Osteocyte (in vitro differentiated cells): ENCODE measurements at places on chromosomes 11 and 22.
A peak's percentile ranks its signal among the peaks of the same experiment; 100 is the strongest.

- no peak for DNase-seq
These were observed 1330.6 kb downstream of the BRD1 start for GRCh38 chr22:48496987-48497650.

DNA sequence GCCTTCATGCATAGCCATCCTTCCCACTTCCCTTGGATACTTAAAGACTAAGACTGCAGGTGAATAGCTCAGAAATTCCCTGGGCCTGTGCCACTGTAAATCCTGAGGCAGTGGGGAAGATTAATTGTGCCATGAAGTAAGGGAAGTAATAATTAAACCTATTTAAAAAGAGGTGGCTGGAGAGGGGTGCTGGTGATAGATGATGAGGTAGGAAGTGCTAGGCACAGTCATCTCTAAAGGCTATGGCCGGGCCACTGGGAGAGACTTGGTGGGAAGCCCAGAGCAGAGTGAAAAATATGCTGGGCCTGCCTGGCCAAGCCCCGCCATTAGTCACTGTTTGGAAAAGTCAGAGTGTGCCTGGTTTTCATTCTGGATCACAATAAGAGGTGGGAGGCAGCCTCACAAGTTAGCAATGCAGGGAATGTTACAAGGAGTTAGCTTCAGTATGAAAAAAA is 197.2 kb upstream of the PITPNB start:
- DNase-seq: no peak

DNA sequence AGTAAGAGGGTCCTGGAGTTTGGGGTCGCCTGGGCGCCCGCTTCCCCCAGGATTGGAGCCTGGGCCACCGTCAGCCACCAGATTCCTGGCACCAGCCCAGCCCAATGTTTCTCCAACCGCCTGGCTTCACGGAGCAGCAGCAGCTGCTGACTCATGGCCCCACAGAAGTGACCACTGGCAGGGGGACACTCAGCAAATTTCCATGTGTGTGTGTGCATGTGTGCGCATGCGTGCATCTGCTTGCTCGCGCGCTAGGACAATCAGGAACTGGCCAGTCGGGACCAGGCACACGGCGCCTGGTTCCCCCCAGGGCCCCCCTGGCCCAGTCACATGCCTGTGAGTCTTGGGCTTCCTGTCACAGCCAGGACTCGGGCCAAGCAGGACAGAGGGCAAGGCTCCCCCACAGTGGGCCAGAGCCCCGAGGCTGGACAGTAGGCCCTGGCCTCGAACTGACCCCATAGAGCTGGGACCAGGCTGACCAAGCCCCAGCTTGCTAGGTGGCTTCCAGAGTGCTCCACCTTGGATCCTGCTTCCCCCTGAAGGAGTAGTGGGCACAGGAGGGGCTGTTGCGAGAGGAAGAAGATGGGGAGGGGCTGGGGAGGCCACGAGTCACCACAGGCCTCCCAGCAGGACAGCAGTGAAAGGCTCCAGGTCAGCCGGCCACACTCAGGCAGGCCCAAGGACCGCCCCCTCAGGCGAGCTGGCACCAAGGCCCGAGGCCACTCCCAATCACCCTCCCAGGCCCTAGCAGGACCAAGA is 3.2 kb downstream of the CTSD start:
- no peak for DNase-seq

GRCh38 chr11:44988111-44988510 is 37.4 kb upstream of the TP53I11 start:
- no peak for DNase-seq

DNA sequence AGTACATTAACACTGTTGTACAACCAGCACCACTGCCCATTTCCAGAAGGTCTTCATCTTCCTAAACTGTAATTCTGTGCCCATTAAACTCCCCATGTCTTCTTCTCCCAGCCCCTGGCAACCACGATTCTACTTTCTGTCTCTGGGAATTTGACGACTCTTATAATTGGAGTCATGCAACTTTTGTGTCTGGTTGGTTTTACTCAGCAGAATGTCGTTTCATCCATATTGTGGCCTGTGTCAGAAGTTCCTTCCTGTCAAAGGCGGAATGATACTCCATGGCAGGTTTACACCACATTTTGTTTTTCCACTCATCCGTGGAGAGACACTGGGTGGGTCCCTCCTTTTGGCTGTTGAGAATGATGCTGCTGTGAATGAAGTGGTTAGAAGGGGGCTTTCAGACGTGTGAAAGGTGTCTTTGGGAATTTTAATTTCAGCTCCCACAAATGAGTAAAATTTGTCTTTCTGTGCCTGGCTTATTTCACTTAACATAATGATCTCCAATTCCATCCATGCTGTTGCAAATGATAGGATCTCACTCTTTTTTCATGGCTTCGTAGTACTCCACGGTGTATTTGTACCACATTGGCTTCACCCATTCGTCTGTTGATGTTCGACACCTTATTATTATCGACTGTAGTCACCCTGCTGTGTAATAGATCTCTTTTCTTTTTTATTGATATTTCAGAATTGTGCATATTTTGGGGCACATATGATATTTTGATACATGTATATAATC is 86.1 kb upstream of the SEPTIN5 start:
- no peak for DNase-seq

GRCh38 chr11:75822541-75822940 is 7.5 kb downstream of the UVRAG start:
- no peak for DNase-seq

- DNase-seq: peak; percentile 67
These were observed 35.8 kb downstream of the C11orf58 start for GRCh38 chr11:16773981-16774935.

GRCh38 chr11:8003187-8003586 is 16.1 kb downstream of the EIF3F start:
- peak; percentile 73 for DNase-seq

- DNase-seq: no peak
These were observed 114.2 kb downstream of the CACNA1I start for GRCh38 chr22:39684702-39685281.

DNA sequence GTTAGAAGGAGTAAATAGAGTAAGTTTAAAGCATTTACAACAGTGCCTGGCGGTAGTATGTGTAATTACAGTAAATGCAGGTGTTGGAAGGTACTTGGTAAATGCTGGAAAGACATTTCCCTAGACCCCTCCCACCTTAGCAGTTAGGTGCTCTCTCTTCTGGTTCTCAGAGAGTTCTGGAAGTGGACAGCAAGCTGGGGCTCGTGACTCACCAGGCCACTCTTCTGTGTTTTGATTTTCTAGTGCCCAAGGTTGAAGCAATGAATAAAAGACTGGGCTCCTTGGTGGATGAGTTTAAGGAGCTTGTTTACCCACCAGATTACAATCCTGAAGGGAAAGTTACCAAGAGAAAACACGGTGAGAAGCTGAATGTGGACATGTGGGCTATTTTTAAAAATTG is 27.6 kb downstream of the SNU13 start:
- DNase-seq: no peak

- DNase-seq: no peak
These were observed 2.3 kb downstream of the DMC1 start for GRCh38 chr22:38567531-38568285.

DNA sequence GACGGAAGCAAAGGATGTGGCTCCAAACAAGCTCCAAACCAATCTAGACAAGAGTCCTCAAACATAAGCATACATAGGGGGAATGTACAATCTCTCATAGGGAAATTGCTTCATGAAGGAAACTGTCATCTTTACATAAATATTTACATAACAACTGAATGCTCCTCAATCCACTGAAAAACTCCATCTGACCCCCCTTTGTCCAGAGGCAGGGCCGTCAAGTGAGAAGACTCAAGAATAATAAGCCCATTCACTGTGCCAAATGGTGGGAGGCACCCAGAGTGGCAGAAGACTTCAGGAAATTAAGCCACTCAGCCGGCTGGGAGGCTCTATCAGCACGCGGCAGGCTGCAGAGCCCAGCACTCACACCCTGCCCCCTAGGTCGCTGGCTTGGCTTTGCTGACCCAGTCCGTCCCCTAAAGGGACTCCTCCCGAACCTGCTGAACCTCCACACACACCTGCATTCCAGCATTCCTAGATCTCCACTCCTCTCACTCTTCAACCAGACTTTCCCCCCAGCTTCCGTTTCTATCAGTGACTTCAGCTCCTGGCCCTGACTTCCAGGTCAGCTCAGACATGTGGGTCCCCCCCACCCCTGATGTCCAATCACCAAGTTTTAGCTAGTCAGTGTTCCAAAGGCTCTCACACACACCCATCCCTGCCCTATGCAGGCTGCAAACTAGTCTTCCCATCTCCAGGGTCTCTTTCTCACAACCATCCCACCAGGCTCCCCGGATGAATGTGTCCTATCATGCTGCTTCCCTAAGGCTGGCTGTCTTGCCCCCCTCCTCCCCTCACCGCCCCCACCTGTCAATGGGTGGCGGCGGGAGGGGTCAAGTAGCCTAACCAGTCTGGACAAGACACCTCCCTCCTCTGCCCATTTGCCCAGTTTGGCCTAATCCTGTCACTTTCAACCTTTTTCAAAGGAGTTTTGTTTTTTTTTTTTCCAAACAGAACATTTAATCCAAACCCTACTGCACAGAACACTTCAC is 11.3 kb downstream of the VPS37C start:
- no peak for DNase-seq

- no peak for DNase-seq
These were observed 88.8 kb downstream of the MRTFA start for GRCh38 chr22:40547729-40548143.

DNA sequence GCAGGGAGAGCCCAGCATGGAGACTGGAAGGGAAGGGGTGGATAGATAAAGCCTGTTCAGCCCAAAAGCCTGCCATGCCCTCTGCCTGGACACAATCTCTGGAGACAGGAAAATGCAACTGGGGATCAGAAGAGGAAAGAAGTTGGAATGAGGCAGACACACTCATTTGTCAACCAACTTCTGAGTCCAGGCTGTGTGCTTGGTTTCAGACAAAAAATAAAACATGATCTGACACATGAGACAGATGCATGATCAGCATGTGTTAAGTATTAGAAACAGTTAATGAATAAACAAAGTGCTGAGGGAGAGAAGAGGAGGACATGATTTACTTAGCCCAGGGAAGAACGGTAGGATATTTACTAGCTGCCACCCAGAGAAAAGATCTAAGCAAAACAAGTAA is 839 bp downstream of the LRRN4CL start:
- DNase-seq: no peak

DNA sequence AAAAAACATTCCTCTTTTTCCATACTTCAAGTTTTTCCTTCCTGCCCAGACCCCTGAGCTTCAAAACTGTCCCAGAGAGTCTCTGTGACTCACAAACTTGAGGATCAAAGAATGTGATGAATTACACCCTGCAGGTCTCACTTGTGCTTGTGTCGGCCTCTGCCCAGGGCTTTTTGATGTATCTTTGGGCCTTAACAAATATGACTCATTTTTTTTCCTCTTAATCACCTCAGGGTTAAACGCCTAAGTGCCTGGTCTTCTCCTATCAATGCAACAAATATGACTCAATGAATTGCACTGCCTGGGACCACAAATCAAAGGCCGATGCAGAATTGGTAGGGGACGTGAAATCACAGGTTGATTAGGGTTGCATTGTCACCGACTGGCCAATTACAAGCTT is 267.7 kb downstream of the LARGE1 start:
- DNase-seq: no peak

DNA sequence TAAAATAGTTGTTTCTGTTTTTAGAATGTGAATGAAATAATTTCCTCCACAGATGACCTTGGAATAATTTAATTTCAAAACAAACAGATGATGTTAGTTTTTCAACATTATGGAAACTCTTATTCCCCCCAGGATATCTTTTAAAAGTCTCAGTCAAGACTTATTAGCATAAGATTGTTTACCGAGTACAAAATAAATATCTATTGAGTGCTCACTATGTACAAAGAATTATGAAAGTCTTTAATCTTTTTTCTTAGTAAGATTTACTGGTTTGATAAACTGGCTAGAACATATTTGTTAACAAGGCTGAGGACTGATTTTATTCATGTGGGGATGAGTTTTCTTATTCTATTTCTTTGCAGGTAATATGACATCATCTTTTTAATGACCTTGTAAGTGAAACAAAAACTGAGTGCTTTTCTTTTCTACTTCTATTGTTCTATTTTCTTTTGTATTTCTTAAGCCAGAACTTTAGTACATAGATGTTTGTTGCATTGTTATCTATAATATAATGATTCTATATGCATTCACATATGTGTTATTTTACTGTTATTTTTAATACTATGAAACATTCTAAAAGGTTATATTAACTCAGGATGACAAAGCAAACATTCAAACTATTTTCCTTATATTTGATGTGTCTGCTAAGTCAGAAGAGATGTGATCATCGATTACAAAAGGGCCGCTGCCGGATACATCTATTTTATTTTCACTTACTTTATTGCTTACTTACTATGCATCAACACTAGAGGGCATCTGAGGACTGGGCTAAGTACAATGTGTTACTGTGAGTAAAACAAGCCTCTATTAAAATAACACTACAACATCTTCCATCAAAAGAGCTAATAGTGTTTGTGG is 111.0 kb upstream of the ARHGAP42 start:
- no peak for DNase-seq

DNA sequence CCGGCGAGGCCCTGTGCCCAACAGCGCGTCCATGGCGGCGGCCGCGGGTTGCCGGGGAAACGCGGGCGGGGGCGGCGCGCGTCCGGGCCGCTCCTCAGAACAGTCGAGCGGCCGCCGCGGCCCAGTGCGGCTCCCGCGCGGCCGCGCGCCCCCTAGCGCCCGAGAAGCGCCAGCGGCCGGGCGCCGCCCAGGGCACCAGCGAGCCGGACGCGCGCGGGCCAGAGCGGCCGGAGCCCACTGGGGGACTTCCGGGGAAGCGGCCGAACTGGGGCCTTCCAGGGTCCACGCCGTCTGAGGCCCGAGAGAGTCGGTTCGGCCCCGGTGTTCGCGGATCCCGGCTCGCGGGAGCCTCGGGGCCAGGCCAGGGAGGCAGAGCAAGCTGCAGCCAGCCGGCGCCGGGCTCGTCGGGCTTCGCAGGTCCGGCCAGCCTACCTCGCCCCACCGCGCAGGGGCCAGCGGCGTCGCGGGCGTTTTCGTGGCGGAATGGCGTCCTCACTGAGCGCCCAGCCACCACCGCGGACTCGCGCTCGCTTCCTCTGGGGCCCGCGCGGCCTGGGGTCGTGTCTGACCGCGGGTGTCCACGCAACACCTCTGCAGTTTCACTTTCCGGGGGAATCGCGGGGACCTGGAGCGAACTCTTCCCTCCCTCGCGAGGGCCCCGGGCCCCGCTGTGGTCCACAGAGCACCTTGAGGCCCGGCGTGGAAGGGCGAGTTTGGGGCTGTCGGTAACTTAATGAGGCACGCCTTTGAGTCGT is at the start of gene DENND6B:
Gene DENND6B, minus strand, starts transcription at position 57 of the 755 bp plus-strand sequence. Its CDS starts 24 bp downstream, at position 33.
- peak; percentile 93 for DNase-seq

DNA sequence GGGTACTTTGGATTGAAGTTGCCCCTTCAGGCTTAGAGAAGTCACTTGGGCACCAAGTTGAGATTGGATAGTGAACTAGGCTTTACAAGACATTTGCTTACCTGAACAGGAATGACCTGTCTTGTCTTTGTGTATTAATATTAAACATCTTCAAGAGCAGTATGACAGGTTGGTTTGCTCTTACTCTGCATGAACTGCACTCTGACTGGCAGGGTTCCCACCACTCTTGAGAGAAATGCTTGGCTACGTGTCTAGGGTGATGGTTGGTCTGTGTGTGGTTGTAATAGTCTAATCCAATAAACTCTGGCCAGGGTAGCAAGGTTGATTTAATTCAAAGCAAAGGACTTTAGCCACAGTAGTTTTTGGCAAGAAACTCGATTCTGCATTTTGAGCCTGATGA is 20.1 kb upstream of the SPTBN2 start:
- no peak for DNase-seq

GRCh38 chr22:49209452-49210195 is 618.0 kb downstream of the BRD1 start:
- DNase-seq: peak; percentile 69
